Stimulated activated CD4-positive, alpha-beta T cell treated with anti-CD3 and anti-CD28 coated beads, Interleukin-2, amount 100 ng/mL, for 24 hours (primary cell): ENCODE measurements at places on chromosomes 12 and 14.
A peak's percentile ranks its signal among the peaks of the same experiment; 100 is the strongest.

- no peak for DNase-seq
Measured at GRCh38 chr12:57157588-57158173, 10.3 kb upstream of the LRP1-AS start.

DNA sequence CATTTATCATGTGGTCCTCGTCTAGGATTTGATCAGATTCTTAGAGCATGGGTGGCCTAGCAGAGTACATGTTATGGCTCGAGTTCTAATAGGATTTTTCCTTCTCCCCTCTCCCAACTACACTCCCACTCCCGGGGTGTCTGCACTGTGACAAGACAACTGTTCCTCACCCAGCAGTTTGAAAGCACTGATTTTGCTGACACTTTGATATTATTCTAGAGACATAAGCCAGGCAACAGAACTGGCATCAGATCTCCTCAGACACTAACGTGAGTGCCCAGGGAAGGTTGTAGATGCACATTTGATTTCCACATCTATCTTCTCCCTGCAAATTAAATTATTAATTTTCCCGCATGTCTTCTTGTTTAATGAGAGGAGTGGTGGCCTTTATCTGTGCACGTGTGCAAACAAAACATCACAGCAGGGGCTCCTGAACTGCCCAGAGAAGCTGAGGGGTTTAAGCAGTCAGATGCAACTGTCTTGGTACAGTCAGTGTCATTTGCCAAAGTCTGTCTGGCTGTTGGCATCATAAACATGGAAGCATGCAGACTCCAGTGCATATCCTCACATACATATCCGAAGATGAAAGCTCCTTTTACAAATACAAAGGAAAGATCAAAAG, 491.8 kb downstream of the NPAS3 start:
- DNase-seq, result no peak

GRCh38 chr12:64240781-64241180, 18.7 kb upstream of the KICS2 start:
- DNase-seq, result no peak

DNA sequence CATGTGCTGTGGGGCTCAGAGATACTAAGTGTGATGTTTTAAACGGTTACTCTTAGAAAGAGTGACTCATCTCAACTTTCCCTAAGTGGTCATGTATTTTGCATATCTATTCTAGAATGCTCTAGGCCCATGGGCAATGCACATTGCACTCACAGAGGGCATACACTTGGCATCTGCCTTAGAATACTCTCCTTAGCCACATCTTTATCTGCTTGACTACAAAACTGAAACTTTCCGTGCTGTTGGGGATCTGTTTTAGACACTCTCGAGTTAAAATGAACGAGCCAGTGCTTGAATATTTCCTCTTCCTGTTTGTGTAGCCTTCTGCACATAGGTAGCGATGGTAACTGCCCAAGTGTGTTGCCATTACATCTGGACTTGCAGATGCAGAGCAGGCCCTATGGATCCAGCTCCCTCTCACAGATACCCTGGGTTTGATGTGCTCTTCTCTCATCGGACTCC, 180.5 kb downstream of the CAND1 start:
- DNase-seq, result no peak

DNA sequence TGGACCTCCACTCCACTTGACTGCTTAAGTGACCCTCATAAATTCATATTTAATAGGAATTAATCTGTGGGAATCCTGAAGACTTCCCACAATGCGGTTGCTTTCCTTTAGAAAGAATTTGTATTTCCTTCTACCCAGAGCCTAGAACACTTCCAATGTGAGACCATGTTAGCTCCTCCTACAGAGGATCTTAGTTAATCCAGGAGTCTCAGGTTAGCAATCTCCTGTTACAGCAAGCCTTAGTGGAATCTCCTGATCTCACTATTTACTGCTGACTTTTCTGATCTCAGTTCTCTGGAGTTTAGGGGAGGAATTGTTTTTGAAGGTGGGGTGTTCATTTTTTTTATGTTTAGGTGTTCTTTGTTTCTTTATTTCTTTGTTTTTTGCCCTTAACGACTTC, 186.0 kb downstream of the SLC25A21 start:
- DNase-seq, result no peak

DNA sequence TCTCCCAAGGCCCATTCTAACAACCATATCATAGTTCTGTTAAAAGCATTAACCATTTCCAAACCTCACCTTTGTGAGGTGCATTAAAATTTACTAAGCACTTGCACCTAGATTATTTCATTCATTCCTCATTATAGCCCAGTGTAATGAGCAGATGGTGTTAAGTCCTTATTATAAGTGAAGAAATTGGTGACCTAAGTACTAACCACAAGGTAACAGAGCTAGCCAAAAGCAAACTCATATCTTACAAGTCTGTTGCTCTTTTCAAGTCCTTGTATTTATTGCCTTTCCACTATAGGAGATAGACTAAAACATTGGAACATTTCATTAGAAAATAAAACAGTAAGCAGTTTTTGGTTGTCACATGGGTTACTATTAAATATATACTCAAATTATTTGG, 49.7 kb downstream of the TDP1 start:
- DNase-seq, result no peak

- DNase-seq, result no peak
Measured at GRCh38 chr14:47009615-47010014, 358.0 kb upstream of the RPL10L start.

DNA sequence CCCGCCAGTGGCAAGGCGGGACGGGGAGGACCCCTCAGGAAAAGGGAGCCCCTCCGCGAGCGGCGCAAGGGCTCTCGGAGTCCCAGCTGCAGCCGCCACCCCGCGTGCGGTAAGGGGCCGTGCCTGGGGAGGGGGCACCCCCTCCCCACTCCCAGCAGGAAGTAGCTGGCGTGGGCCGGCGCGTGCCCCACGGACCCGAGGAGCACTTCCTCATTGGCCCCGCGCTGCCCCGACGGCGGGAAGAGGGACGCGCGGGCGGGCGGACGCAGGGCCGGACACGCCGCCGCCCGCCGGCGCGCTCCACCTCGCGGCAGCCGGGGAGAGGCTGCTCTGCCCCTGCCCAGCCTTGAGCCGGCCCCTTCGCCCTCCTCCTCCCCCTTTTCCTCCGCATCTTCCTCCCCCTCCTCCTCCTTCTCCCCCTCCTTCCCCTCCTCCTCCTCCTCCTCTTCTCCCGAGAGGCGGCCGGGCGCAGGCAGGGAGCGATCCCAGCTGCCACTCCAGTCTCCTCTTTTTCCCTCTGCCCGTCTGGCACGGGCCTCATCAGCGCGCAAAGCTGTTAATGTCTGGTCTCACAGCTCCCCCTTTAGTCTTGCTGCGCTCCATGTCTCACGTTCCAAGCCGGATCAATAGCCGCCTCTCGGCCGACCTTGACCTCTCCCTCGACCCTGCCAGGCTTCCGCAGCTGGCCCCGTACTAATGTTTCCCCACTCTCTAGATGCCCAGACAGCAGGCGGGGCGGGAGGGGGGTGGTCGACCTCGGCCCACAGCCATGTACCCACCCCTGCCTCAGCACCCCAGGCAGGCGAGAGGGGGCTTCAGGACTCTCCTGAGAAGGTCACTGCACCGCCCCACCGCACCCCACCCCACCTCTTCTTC, 2.6 kb upstream of the BCL11B start:
- DNase-seq, result peak; percentile 67

DNA sequence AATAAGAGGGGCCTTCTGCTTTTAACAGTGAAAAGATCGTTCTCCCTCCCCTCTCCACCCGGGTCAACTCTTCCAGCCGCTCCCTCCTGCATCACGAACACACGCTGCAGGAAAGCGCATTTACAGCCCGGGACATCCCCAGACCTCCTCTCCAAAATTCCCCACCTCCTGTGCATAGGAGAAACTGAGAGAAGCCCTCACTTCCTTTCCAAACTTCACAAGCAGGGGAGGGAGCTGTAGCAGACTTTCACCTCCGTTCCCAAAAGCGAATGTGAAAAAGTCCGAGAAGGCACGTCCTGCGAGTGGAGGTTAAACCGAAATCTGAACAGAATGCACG, 513 bp downstream of the BCAT1 start:
- peak; percentile 46 for DNase-seq

- no peak for DNase-seq
Measured at GRCh38 chr14:51539571-51540037, 112.1 kb upstream of the FRMD6 start.

- DNase-seq, result no peak
Measured at GRCh38 chr12:143964-144649, 69.8 kb downstream of the SLC6A12 start.

DNA sequence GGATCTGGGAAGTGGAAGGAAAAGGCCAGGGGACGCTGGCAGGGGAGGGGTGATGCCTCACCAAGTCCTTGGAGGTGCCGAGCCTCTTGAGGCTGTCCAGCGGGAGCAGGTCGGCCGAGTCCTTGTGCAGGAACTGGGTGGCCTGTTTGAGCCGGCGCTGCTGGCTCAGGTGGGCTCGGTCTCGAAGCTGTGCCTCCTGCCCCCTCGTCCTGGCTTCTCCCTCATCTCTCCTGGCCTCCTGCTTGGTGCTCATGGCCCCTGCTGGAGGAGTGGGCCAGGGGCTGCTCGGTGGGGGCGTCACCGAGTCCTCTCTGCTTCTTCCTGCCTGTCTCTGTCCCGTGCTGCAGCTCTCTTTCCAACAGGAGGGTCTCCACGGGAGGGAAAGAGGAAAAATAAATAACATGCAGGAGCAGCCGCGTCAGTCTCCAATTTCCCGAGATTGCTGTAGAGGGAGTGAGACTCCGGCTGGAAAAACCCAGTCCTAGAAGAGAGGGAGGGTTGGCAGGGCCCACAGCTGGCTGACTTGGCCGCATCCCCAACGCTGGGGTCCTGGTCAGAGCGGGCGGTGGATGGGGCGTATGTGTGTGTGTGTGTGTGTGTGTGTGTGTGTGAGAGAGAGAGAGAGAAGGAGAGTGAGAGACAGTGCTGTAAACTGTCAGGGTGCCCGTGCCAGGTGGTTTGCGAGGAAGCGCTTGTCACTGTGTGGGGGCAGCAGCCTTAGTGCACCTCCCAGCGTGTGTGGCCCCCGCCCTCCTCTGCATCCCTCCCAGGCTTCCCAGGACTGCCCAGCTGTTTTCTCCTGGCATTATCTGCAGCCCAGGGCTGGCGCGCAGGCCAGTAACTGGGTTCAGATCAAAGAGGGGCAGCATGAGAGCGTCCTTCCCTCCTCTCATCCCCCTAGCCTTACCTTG, at the start of gene NRIP2:
Gene NRIP2, minus strand, starts transcription at position 455 of the 911 bp plus-strand sequence. Its CDS starts 52 bp downstream, at position 403.
- DNase-seq, result no peak

DNA sequence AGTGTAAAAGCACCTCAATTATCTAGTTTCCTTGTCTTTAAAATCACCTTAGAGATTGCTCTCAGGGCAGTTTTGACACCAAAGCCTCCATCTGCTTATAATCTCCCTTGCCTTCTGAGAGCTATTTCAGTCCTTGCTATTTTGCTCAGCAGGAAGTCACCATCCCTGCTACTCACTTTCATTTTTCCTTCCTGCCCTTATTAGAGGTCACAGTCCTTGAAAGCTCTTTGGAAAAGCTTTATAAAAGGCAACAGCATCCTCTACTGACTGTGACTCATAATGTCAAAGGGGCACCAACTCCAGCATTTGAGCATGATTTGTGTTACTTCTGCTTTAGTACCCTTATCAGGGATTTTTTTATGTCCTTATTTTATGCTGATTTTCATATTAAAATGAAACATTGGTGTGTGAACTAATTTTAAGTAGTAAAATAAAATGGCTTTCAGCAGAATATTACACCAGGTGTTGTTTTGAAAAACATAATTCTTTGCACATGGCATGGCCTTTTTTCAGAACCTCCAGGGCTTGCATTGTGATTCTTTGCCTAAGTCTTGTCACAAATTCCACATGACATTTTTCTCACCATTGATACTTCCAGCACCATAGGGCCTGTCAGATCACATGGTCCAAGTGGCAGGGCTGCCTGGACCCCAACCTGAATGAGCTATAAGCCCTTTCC, 213.0 kb downstream of the ADAMTS20 start:
- DNase-seq, result no peak
